ENCODE measurements at places on chromosomes 3 and 15.

- DNase-seq: peak; percentile 27
Observed at GRCh38 chr3:165854696-165855095, 17.5 kb upstream of the BCHE start.

DNA sequence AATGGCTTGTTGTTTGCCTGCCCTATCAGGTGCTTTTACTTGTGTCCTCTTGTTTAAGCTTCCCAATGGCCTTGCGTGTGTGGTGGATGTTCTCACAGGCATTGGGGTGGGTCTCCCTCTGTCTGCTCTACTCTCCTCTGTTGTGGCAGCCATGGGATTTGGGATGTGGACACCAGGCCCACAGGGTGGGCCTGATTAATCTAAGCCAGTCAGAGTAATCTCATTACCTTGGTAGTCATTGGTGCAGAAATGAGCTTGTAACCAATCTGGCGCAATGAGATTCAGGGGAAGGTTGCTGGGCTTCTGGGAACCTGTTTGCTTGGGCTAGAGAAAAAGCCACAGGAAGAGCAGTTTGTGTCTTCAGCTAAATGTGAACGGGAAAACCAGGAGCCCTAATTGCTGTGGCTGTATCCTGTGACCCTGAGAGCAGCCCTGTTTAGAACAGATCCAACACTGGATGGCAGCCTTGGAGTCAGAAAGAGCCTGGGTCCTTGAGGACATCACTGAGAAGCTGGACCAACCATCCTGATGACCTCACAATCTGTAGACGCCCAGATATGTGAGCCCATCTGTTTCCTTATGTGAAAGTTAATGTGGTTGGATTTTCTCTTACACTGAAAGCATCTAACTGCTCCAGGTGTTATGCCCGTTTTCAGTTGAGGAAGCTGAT lies 157.3 kb upstream of the UBE2E1 start:
- no peak for DNase-seq

DNA sequence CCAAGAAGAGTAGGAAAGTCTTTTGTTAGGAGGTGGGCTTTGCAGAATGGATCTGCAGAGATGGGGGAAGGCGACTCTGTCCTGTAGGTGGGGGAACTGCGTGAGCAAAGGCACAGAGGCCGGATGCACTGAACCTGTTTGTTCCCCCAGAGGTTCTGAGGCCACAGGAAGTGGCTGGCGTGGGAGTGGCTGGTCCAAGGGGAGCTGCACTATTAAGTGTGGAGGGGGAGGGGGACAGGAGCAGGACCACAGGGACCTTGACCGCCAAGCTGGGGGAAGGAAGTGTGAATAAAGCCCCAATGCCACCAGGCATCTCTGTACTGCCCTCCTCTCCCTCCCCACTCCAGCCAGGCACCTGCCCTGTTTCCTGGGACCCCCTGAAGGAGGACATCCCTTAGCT lies 51.8 kb downstream of the CYP11A1 start:
- no peak for DNase-seq

DNA sequence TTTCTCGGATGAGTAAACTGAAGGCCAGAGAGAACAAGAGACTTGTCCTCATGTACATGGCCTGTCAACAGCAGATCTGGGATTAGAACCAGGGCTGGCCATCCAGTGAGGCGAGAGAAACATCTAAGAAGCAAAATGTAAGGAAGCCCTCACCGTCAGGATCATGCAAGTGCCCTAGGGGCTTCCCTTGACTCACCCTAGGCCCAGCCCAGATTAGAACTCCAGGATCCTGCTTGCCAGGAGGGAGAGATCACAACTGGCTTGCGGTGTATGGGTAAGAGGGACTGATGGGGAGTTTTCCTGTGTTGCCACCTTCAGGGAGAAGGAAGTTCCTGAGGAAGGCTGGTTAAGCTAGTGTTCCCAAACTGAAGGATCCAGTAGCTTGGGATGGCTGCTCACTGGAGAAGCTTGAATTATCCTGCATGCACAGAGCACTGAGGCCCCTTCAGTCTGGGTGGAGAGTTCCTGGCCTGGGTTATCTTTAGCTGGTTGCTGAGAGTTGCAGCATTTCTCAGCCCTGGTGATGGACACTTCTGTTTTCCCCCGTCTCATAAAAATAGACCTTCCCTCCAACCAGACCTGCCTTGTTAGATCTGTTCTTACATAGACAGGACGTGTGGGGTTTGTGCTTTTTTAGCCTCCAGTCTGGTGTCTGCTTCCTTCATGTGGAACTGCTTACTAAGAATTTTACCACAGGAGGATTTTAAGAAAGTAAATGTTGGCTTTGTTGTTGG lies 28.2 kb upstream of the XIRP1 start:
- no peak for DNase-seq

GRCh38 chr3:193087336-193087735 lies 153.7 kb upstream of the PLAAT1 start:
- no peak for DNase-seq

GRCh38 chr15:28967990-28968389 lies 82.2 kb downstream of the APBA2 start:
- no peak for DNase-seq

GRCh38 chr3:50303013-50303815 lies at the start of gene HYAL1:
Gene HYAL1, minus strand, starts transcription at chr3:50303574. Its CDS starts 618 bp downstream, at chr3:50302956.
- no peak for DNase-seq

- DNase-seq: no peak
Observed at GRCh38 chr15:49458145-49458544, 35.1 kb downstream of the FGF7 start.

Data from inflammatory macrophage treated with lipopolysaccharide for 1 hour (primary cell).